NCI-H1694 (cell line): ENCODE measurements at places on chromosomes 11 and 22.

DNA sequence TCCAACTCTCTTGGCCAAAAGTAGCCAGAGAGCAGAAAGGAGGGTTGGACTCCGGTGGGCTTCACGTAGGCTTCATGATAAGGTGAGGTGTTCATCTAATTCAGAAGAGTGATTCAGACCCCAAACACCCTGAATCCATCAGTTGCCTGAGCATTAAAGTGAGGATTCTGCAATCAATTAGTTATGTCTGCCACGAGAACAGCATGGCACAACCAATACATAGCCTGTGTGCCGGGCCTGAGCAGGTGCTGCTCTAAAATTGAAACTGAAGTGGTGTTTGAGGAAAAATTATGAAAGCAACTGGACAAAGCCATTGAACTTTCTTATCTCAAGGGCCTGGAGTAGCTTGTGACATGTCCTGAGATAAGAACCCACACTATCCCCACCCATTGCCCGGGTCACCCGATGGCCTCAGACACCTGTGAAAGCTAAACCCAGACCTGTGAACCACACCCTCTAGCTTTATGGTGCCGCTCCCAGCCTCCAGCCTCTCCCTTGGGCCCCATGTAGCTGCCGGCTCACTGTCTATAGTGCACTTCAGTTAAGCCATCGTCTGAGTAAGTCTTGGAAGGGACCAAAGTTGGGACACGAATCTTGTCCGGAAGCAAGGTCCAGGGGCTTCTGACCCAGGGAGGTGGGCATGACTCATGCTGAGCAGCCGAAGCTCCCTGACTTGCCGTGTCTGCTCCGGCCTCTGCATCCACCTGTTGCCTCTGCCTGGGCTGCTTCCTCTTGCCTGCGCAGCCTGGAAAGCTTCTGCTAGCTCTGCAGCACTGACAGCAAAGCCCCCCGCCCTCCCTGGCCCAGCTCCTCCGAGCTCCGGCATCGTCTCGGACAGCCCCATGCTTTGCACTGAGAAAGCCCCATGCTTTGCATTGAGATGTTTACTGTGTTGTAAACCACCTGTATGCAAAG lies 5.7 kb upstream of the MYEOV start:
- DNase-seq, result no peak

- no peak for DNase-seq
Observed at GRCh38 chr22:47837703-47838102, 1075.3 kb downstream of the TBC1D22A start.

DNA sequence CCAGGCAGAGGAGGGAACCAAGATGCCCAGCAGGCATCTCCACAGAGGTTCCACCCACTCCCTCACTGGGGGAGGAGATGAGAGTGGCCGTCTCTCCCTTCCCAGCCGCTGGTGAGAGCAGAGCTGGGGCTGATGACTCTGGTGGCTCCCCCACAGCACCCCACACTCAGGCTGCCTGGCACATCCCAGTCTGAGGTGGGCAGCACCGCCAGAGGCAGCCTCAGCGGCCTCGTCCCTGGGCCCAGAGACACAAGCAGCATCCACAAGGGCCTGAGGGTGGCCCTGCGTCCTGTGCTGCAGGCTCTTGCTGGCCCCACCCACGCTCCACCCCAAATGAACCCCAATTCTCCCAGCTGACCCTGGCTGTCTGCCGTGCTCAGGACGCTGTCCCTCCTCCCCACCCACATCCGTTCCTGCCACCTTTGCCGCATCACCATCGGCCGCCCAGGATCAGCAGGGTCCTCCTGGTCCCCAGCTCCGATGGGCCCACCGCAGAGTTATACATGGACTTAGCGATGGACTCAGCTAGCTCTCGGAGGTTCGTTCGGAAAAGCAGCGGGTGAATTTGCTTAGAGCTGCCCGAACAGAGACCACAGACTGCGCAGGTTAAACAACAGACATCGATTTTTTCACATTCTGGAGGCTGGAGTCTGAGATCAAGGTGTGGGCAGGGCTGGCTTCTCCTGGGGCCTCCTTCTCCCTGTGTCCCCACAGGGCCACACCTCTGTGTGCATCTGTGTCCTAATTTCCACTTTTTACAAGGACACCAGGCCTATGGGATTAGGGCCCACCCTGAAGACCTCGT lies 20.2 kb upstream of the CTSD start:
- no peak for DNase-seq

GRCh38 chr11:92179017-92179670 lies 45.5 kb upstream of the FAT3 start:
- no peak for DNase-seq

- DNase-seq, result no peak
Observed at GRCh38 chr22:32706149-32706548, 95.4 kb upstream of the TIMP3 start.

DNA sequence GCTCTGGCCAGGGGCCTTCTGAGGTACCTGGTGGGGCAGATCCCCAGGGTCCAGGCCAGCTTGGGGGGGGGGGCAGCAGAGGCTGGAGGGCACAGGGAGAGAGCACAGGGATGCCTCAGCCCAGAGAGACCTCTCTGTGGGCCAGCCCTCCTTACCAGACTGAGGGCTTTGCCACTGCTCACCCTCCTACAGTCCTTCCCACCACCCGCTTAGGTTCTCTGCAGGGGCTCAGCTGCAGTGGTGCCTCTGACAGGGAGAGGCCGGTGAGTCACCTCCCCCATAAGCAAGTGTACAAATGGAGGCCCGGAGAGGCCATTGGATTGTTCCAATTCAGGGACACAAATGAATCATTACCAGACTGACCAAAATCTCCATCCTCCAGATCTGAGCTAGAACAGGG lies 68.1 kb upstream of the LMO1 start:
- DNase-seq, result no peak

DNA sequence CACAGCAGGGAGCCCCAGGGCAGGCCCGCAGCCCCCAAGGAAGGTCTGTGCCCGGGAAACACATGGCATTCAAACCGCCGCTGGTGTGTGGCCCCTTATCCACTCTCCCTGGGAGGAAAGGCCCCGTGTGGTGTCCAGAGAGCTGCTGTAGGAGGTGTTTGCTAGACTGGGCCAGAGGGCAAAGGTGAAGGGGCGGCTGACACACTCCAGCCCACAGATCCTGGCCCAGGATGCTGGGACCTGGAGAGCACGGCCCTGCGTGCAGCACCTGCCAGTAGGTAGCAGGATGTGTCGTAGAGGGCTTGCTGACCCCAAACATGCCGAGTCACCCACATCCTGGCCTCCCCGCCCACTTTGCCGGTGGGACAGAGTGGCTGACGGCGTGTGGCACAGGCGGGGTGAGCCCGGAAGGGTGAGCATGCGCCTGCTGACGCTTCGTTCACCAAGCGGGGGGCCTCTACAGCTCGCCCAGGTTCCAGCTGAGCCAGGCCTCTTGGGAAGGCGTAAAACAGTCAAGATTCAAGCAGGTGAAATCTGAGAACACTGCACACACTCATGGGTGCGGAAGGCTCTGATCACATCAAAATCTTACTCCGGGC lies 11.0 kb downstream of the OSBPL5 start:
- DNase-seq, result no peak
